ENCODE measurements at places on chromosomes 1 and 21. TPM values are rescaled to one million over a fixed set of nuclear protein-coding genes. Genes with fewer than 3 reads are reported as not detected.

Gene VANGL2
- 0.12 TPM for total RNA-seq

GRCh38 chr1:235074523-235075047 lies 54.1 kb downstream of the TOMM20 start:
- peak; percentile 82 for DNase-seq

GRCh38 chr1:116130356-116130755 lies 19.2 kb downstream of the MAB21L3 start:
- no peak for DNase-seq

- DNase-seq: no peak
Measured at GRCh38 chr1:218383681-218384080, 38.5 kb downstream of the TGFB2 start.

- DNase-seq: peak; percentile 94
Measured at GRCh38 chr1:244834543-244835275, 749 bp upstream of the COX20 start.

- DNase-seq: peak; percentile 84
Measured at GRCh38 chr1:155173478-155174323, at the start of gene TRIM46. Gene TRIM46, plus strand, starts transcription at chr1:155173849. Its CDS starts 118 bp downstream, at chr1:155173967.

- no peak for DNase-seq
Measured at GRCh38 chr1:231201979-231202633, 38.9 kb upstream of the GNPAT start.

DNA sequence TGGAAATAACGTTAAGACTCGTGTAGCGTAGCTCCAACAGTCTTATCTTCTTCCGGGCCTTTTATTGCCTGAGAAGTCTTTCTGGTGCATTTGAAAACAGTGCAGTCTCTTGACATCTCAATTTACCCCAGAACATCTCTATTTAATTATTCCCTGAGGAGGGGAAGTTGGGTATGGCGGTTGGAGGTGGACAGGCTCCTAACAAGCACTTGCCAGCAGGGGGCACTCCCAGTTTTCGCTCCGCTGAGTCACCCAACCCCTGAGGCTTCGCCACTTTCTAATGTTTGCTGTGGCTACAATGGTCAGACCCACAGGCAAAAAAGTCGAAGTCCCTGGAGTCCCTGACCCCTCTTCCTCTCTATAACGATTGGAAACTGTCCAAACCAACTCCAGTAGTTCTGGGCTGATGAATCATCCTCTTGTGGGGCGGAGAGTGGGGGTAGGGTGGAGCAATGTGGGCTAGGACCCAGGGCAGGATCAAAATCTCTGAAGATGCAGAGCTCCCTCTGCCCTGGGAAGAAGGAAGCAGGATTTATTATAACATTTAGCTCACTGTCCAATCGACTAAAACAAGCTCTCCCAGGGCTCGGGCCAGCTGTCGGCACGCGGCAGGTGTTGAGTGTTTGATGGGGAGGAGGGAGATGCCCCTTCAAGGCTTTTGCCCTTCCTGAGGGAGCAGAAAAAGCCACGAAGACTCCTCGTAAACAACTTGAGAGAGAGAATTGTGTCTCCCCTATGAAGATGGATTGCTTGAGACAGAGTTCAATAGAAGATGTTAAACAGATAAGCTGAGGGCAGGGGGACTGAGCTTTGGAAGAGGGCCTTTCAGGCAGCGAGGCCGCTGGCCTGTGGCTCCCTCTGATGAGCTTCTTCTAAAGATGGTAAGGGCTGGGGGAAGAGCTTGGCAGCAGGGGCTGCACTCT lies 85.7 kb downstream of the BRINP2 start:
- peak; percentile 49 for DNase-seq

Gene PGBD2
- 2.9 TPM for total RNA-seq

Gene CRP
- not detected for total RNA-seq

- no peak for DNase-seq
Measured at GRCh38 chr1:184022668-184023067, 14.9 kb downstream of the COLGALT2 start.

- no peak for DNase-seq
Measured at GRCh38 chr1:36971852-36972618, 62.3 kb downstream of the GRIK3 start.

Gene SH2D1B
- total RNA-seq: not detected

DNA sequence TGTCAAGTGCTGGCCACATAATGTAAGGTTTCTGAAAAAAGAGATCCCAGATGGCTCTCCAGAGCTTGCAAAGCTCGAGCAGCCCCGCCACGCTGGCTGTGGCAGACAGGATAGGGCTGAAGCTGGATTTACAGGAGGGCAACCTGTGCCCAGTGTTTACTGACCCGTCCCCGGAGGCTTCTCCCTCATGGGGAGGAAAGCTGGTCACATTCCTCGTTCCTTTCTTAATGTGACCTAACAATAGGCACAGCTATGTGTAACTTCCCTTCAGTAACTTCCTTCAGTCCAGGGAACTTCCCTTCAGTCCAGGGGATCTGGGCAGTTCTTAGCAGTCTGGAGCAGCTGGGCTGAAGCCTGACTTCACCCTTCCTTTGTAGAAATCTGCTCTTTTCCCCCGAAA lies 7.7 kb downstream of the SLFNL1 start:
- no peak for DNase-seq

Gene ILDR2
- 14.6 TPM for total RNA-seq

Gene TAS1R3
- 0.28 TPM for total RNA-seq
